ENCODE measurements at places on chromosomes 2 and 18. TPM values are rescaled to one million over a fixed set of nuclear protein-coding genes. Genes with fewer than 3 reads are reported as not detected.
A peak's percentile ranks its signal among the peaks of the same experiment; 100 is the strongest.

IL18R1 gene
- total RNA-seq = 25.5 TPM

UGT1A4 gene
- total RNA-seq = not detected

CAPN14 gene
- 0.19 TPM for total RNA-seq

DNA sequence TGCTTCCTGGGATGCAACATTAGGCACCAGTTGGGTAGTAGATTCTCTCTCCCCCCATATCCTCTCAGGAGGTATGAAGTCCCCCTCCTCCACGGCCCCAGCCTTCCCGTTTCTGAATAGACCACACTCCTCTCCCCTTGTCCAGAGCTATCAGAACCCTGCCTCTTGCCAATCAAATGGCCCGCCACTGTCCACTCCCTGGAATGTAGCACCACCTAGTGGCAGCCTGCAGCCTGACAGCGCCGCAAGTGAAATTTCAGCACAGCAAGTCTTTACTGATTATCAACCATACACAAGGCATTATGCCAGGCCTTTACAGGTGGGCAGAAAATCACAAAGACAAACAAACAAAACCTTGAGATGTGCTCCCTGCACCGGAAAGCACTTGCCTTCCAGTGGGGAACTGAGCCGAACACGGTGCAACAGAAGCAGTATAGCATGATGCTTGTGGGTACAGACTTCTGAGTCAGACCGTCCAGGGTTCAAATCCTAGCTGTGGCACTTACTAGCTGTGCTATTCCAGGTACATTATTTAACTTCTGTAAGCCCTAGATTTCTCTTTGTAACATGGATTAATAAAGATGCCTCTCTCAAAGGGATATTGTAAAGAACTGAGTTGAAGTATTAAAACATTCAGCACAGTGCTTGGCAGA lies 174.0 kb downstream of the SMAD2 start:
- H3K4me1 ChIP-seq = peaks cover 4% of the 10 kb centered on the region
- H3K27ac ChIP-seq = no peak overlapping the region
- H3K27me3 ChIP-seq = peaks cover 29% of the 10 kb centered on the region
- H3K4me3 ChIP-seq = no peak overlapping the region
- peak; percentile 67 for DNase-seq
- H3K36me3 ChIP-seq = peaks cover 2% of the 10 kb centered on the region

- no peaks in the 10 kb centered on the region for H3K27me3 ChIP-seq
- H3K36me3 ChIP-seq = no peaks in the 10 kb centered on the region
- H3K4me1 ChIP-seq = no peaks in the 10 kb centered on the region
These were observed 584.9 kb downstream of the TMEM182 start for GRCh38 chr2:103346780-103347179.

DNA sequence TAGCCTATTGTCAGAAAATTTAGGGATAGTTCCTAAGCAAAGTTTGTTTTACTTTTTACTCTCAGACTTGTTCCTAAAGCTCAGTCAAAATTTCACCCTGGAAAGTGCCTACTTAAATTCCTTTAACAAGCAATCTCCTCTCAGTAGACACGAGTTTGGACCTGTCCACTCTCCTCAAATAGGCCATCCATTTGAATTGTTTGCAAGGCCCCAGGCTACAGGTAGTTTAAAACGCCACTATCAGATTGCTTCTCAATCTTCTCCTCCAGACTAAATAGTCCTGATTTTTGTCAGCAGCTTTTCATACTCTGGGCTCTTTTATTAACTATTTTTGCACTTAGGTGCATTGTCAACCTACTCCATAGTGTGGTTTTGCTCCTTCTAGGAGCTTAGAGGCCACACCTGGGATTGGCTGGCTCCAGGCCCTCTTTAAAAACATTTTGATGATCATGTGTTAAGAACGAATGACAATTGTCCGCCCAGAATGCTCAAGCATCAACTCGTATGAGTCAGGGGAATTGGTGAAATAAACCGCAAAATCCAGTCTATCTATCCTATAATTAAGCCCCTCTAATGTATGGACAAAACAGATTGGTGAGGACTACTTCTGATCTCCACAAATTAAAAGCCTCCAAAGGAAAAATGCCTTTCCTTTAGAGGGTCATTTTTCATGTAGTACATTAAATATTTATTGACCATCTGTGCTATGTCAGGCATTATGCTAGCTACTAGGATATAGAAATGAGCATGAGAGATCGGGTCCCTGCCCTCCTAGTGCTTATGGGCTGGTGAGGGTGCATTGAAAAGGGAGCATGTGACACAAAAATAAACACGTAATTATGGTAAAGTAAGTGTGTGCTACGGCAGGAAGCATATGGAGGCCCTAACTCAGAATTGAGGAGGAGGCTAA lies 333.8 kb upstream of the TNP1 start:
- H3K27me3 ChIP-seq = no peaks in the 10 kb centered on the region
- H3K27ac ChIP-seq = no peak overlapping the region
- H3K4me3 ChIP-seq = no peak overlapping the region
- no peaks in the 10 kb centered on the region for H3K36me3 ChIP-seq
- H3K4me1 ChIP-seq = no peaks in the 10 kb centered on the region

- no peaks in the 10 kb centered on the region for H3K27me3 ChIP-seq
- DNase-seq = no peak
- no peak overlapping the region for H3K27ac ChIP-seq
- peaks cover 9% of the 10 kb centered on the region for H3K36me3 ChIP-seq
- H3K4me1 ChIP-seq = peaks cover 46% of the 10 kb centered on the region
- no peak overlapping the region for H3K4me3 ChIP-seq
These were observed 7.3 kb downstream of the CLHC1 start for GRCh38 chr2:55224761-55225261.

DNA sequence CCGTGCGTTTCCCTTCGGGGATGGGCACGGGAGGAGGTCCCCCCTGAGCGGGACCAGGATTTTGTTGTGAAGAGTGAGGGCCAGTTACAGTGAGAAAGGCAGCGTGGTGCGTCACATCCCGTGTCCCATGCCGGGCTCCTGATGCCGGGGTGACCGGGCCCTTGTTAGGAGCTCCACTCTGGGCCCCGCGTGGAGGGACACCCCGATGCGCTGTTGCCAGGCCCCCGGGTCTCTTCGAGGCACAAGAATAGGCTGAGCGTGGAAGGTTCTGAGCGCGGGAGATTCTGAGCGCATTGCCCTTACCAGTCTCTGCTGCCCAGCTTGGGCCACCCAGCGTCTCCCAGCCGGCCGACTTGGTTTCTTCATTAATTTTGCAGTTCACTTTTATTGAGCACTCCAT lies 17.6 kb downstream of the CTDP1 start:
- peaks cover 37% of the 10 kb centered on the region for H3K36me3 ChIP-seq
- H3K4me1 ChIP-seq = peaks cover 14% of the 10 kb centered on the region
- H3K27ac ChIP-seq = no peak overlapping the region
- H3K4me3 ChIP-seq = no peak overlapping the region

DNA sequence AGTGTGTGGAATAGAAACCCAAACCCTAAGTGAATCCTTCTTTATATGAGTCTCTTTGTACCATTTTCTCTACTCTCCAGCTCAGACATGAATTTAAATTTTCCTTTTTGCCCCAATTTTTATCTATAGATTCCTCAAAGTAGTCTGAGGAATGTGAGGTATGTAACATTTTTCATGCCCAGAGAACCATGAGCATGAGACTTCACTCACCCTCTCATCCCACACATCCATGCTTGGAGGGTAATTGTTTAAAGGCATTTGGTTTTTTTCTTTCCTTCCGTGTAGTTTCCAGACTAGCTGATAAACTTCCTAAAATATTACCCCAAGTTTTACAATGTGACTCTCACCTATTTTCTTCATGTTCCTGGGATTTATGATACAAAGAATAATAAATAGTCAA lies 2056.8 kb upstream of the CELF4 start:
- no peak overlapping the region for H3K27ac ChIP-seq
- no peaks in the 10 kb centered on the region for H3K36me3 ChIP-seq
- no peak overlapping the region for H3K4me3 ChIP-seq
- no peaks in the 10 kb centered on the region for H3K27me3 ChIP-seq
- no peaks in the 10 kb centered on the region for H3K4me1 ChIP-seq

- no peak for DNase-seq
- no peak overlapping the region for H3K4me3 ChIP-seq
- no peaks in the 10 kb centered on the region for H3K4me1 ChIP-seq
- no peak overlapping the region for H3K27ac ChIP-seq
These were observed 92.8 kb upstream of the MSH2 start for GRCh38 chr2:47309952-47310800.

DNA sequence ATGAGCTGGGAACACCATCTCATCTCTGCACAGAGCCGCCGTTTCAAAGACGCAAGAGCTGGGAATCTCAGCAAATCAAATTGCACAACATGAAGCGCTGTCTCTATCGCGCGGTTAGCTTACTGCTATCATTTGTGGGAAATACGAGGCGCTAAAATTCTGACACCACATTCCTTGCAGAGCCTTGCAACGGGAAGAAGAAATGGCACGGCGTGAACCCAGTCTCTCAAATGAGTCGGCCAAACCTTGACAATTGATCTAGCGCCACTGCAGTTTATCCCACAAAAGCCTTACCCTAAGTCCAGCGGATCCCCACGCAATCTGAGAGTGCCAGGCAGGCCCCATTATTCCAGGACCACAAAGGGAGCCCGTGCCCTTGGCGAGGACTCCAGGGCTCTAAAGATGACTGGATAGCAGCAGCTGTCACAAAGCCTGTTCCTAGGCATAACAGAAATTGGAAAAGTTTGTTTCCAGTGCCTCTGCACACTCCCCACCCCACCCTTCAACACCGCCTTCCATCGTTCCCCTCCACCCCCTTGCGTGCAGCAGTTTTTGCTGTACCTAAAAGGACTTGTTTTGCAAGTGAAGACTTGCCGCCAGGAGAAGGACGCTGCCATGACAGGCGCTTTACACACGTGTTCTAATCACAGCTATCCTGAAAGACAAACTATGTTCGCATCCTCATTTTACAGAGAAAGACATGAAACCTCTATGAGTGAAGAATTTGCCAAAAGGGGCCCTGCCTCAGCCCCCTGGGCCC lies 252.4 kb downstream of the EIPR1 start:
- H3K27ac ChIP-seq = no peak overlapping the region
- no peaks in the 10 kb centered on the region for H3K27me3 ChIP-seq
- H3K4me3 ChIP-seq = no peak overlapping the region
- DNase-seq = no peak
- H3K4me1 ChIP-seq = no peaks in the 10 kb centered on the region

GRCh38 chr2:56086336-56086735 lies 97.5 kb upstream of the CCDC85A start:
- no peak overlapping the region for H3K27ac ChIP-seq
- H3K4me3 ChIP-seq = no peak overlapping the region
- H3K36me3 ChIP-seq = no peaks in the 10 kb centered on the region
- H3K27me3 ChIP-seq = no peaks in the 10 kb centered on the region
- no peak for DNase-seq
- H3K4me1 ChIP-seq = no peaks in the 10 kb centered on the region

- H3K27ac ChIP-seq = no peak within 1 kb of the TSS
- peaks cover 26% of the 10 kb centered on the region for H3K27me3 ChIP-seq
- H3K4me3 ChIP-seq = no peak within 1 kb of the TSS
- no peaks in the 10 kb centered on the region for H3K36me3 ChIP-seq
- no peak for DNase-seq
- peaks cover 9% of the 10 kb centered on the region for H3K4me1 ChIP-seq
These were observed at the start of gene SCN9A for GRCh38 chr2:166375736-166376487. SCN9A (minus strand) TSS chr2:166375944; CDS start chr2:166311756, 64,188 bp downstream.

DNA sequence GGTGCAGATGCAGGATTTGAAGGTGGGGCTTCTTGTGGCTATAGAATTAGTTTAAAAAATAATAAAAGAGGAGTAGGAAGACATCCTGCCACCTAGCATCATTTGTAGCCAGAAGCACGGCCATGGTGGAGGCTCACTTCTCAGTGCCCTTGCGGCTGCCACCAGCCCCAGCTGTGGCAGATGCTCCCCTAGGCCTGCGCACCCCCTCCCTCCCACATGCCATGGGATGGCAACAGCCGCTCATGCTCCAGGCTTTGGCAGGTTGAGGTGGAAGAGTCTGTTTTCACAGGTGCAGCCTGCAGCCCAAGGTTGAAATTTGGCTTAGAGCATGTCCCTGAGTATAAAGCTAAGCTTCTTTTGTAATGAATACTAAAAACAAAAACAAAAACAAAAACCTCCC lies 96.4 kb downstream of the GATA6 start:
- H3K4me1 ChIP-seq = no peaks in the 10 kb centered on the region
- H3K27me3 ChIP-seq = no peaks in the 10 kb centered on the region
- no peak overlapping the region for H3K27ac ChIP-seq
- DNase-seq = no peak
- no peak overlapping the region for H3K4me3 ChIP-seq
- H3K36me3 ChIP-seq = no peaks in the 10 kb centered on the region
